GM23248 (cell line): ENCODE measurements at places on chromosomes 12 and 14. TPM values are rescaled to one million over a fixed set of nuclear protein-coding genes. Genes with fewer than 3 reads are reported as not detected.
A peak's percentile ranks its signal among the peaks of the same experiment; 100 is the strongest.

The TCL1B gene
- not detected in 2 replicates for total RNA-seq

GRCh38 chr12:112236786-112237185 lies 111.4 kb downstream of the TRAFD1 start:
- DNase-seq = no peak

GRCh38 chr14:91398707-91399106 lies 18.9 kb downstream of the CCDC88C start:
- DNase-seq = no peak

DNA sequence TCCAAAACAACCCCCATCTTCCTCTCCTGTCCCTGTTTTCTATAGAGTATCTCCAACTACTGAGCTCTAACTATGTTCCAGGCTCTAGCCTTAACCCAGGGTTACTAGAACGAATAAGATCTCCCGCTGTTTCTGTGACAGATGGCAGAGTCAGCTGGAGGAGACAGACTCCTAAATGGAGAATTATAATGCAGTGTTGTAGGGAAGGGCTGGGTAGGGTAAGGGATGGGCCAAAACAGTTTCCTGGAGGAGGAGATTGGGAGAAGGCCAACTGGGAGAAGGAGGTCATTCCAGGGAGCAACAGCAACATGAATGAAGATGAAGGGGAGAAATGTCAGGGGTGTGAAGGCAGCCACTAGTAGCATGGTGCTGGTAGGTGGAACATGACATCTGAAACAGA lies 73.4 kb upstream of the ANO4 start:
- DNase-seq = no peak

GRCh38 chr12:53994264-53995001 lies 5.5 kb upstream of the HOXC9 start:
- no peak for DNase-seq

GRCh38 chr12:107331912-107332311 lies 238.6 kb upstream of the CRY1 start:
- DNase-seq = no peak

GRCh38 chr14:22977684-22978486 lies 4.5 kb downstream of the AJUBA start:
- DNase-seq = peak; percentile 71

- DNase-seq = no peak
Observed at GRCh38 chr14:104722938-104723650, 935 bp upstream of the ADSS1 start.

- DNase-seq = no peak
Observed at GRCh38 chr12:11767798-11768197, 118.3 kb downstream of the ETV6 start.

The NELL2 gene
- total RNA-seq = not detected in 2 replicates

GRCh38 chr14:96140952-96141351 lies 63.7 kb upstream of the BDKRB2 start:
- no peak for DNase-seq

DNA sequence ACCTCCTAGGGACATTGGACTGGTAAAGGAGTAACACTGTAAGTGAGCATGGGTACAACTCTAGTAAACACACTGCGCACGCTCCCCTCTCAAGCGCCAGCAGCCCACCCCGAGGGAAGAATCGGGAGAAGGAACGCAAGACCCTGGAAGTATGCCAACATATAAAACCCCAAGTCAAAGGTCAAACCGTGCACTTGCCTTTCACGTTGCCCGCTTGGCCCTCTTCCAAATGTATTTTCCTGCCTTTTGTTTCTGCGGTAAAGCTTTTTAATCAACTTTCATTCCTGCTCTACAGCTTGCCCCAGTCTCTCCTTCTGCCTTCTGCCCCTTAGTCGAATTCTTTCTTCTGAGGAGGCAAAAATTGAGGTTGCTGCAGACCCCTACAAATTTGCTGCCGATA lies 17.6 kb upstream of the CHST11 start:
- DNase-seq = no peak

The C12orf50 gene
- total RNA-seq = not detected in 2 replicates

The NTN4 gene
- 63.7 and 76.6 TPM in 2 replicates for total RNA-seq

DNA sequence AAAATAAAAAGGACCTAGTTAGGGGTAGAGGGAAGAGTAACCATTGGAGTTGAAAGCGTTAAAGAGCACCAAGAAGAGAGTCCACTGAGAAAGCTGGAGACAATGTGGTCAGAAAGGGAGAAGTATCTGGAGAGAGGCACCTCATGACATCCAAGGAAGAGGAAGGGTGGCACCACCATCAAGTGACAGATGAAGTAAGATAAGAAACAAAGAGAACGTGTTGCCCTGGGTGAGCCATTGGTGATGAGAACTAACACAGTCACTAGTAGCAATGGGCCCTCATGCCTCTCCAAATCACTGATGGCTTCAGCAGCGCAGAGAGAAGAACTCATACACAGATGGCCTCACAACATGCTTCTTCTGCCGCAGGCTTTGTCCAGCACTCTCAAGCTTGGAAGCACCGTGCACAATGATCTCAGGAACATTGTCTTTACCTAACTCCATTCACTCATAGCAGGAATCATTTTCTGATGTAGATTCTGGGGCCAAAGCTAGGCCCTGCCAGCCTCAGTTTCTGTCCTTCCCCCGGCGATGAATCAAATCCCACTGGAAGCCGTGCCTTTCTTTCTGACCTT lies 252.9 kb downstream of the DPF3 start:
- no peak for DNase-seq

DNA sequence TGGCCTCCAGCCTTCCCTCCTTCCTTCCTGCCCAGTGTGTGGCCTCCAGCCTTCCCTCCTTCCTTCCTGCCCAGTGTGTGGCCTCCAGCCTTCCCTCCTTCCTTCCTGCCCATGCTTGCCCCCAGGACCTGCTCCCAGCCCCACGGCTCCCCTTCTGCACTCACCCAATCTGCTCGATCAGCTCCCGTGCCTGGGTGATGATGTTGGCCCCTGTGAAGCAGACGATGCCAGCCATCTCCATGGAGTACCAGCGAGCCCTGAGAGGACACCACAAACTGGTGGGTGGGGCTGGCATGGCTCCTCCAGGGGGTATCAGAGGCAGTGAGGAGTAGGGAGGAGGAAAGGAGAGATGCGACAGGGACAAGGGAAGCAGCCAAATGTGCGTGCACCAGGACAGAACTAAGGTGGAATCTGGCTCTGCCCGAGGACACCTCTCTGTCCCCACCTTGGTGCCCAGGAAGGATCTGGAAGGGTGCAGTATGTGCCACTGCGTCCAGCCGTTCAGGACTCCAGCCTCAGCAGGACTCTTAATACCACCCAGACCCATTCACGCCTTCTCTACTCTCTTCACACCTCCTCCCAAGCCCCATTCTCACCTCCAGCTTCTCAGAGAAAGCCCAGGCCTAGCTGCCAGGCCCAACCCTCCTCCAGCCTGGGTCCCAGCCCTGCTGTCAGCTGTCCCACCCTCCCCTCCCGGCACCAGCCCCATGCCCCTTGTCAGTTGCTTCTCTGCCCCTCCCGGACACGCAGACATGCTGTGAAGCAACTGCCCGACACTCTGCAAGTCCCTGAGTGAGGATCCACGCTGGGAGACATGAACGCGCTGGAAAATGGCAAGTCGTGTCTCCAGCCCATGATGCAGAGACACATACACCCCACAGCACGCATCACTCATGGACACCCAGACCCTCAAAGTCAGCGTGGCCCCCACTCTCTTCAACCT lies 22.7 kb downstream of the POLE start:
- DNase-seq = no peak

DNA sequence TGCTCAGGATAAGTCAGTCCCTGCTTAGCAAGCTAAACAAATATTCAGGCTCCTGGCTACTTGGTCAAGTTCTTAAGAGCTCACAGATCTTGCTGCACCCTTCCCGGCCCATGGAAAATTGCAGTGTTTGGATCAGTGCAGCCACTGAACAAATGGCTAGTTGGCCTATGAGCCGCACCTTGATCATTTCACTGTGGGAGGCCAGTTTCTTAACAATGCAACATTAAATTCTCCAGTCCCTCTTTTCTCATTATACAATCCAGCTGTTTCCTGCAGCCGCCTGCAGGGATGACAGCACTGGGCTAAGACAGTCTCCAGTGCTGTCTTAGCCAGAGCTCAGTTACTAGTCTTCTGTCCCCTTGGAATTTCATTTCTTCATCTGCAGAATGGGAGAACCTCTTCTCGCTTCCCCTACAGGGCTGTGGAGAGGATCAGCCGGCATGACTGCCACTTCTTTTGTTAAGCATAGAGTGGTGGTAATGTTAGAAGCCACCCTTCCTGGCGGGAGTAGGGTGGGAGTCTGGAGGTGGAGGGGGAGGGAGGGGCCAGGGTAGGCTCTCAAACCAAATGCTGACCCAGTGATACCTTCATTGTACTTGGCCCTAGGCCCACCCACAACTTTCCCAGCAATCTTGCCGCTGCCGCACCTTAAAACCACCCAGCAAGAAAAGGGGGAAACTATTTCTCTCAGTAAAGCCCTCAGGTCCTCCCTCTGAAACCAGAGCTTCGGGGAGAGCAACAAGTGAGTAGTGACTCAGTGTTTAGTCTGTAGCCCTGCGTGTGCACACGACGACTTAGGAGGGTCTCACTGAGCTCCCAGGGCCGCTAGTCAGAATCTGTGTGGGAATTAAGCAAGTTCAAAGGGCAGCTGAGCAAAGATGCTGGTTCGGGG lies 145.7 kb downstream of the NUAK1 start:
- peak; percentile 69 for DNase-seq

DNA sequence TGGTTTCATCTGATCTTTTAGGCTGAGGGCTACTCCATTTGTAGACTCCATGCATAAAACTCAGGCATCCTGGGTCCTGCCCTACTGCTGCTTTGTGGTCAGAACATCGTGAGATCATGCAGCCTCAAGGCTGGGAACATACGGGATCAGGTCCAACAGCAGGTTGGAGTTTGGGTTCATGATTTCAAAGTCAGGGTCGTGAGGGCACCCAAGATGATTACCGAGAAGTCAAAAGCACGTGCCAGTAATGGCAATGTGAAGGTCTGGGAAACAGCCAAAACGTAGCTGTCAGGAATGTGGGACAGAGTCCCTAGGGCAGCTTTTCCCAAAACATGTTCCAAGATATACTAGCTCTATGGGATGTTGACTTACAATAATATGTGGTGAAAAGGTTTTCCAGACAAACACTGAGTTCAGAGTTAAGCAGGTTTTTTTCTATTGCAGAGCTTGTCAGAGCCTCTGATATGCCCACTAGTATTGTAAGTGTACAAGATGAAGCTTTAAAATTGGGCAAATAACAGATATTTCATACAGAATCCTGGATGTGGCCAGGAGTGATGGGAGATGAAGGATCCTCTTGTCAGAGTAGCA lies 130.3 kb upstream of the DNM1L start:
- peak; percentile 71 for DNase-seq

The CCDC177 gene
- total RNA-seq = not detected in 2 replicates

- no peak for DNase-seq
Observed at GRCh38 chr12:130160306-130160705, 2.0 kb upstream of the FZD10 start.

The DUSP6 gene
- total RNA-seq = 81.9 and 112 TPM in 2 replicates

DNA sequence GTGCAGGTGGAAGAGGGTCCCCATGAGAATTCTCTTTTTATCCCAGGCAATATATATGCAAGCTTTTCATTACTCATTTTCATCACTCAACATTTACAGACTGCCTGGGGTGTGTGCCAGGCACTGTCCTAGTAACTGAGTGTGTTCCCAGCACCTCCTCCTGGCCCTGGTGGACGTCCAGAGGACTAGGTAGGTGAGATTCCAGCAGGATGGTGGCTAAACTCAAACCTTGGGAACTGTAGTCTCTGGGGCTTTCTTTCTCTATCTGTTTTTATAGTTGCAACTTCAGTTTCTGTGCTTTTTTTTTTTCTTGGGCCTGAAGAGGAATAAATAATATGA lies 63.8 kb downstream of the SUSD6 start:
- DNase-seq = peak; percentile 26

- no peak for DNase-seq
Observed at GRCh38 chr12:65961190-65962035, 137.1 kb downstream of the HMGA2 start.

DNA sequence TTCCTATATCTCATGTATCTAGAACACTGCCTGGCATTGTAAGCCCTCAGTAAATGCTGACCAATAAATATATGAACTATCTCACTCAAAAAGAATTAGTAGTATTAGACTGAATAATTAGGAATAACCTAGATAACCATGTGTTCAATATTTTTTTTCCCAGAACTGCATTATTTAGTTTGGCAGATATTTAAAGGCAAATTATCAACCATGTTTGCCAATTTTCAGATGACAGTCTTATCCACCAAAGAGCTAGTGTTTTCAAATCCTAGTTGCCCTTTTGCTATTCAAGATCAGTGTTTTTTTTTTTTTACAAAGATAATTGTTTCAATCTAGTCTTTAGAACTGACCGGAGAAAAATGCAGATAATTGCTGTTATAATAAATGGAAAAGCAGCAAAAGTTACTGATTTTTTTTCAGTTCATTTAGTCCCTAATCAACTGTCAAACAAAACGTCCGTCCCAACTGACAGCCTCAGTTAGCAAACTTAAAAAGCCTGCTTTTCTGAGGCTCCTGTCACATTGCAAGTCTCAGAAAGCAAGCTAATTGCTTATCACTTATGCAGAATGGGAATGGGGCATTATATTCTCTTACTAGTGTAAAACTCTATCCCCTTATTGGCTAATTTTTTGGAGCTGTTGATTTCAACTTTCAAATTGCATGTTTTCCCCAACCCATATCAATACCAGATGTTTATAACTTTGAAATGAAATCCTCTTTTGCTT lies 203.2 kb downstream of the PAWR start:
- no peak for DNase-seq

- no peak for DNase-seq
Observed at GRCh38 chr14:57771801-57772200, 94.1 kb downstream of the SLC35F4 start.
